ENCODE measurements at places on chromosomes 1 and 21.

DNA sequence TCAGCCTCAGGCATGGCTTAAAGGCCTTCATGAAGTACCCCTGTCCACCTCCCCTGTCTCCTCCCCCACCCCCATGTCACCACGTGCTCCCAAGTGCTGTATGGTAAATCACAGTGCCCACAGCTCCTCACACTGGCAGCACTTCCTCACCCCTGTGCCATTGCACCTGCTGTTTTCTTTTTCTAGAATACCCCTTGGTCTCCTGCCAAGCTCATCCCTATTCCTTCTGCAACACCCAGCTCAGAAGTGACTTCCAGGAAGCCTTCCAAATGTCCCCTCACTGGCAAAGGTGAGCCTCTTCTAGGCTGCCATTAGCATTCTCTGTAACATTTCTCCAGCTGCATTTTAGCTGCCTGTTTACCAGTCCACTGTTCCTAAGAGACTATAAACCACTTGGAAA is 9.4 kb downstream of the AKNAD1 start:
- no peaks in the 10 kb centered on the region for H3K27me3 ChIP-seq
- H3K27ac ChIP-seq = no peak overlapping the region
- H3K36me3 ChIP-seq = no peaks in the 10 kb centered on the region

DNA sequence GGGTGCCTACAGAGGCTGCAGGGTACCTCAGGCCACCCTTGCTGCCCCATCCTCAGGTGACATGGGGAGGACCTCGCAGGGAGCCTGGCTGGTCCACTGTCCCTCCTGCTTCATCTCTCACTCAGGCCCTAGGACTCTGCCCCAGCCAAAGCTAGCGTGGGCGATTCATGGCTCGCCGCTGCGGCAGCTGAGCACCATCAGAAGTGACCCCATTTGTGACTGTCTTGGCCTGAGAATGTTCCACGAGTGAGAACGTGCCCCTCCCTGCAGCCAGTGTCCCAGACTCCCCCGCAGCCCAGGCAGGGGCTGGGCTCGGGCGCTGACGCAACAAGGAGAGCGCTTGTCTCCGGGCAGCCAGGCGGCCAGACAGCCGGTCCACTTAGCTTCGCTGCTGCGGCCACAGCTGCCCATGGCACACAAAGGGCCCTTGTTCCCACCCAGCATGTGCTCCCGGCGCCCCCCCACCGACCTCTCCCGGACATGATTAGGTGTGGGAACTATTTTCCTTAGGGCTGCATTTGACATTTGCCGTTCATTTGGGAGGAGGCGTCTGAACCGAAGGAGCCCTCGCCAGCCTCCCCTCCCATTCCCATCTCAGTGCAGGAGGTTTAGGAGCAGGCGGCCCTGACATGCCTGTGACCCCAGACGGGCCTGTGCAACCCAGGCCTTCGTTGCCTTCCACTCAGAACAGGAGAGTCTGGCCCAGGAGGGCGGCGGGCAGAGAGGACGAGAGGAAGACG is 19.3 kb upstream of the POFUT2 start:
- no peak overlapping the region for H3K4me3 ChIP-seq
- no peaks in the 10 kb centered on the region for H3K27me3 ChIP-seq
- H3K36me3 ChIP-seq = no peaks in the 10 kb centered on the region
- H3K27ac ChIP-seq = no peak overlapping the region

DNA sequence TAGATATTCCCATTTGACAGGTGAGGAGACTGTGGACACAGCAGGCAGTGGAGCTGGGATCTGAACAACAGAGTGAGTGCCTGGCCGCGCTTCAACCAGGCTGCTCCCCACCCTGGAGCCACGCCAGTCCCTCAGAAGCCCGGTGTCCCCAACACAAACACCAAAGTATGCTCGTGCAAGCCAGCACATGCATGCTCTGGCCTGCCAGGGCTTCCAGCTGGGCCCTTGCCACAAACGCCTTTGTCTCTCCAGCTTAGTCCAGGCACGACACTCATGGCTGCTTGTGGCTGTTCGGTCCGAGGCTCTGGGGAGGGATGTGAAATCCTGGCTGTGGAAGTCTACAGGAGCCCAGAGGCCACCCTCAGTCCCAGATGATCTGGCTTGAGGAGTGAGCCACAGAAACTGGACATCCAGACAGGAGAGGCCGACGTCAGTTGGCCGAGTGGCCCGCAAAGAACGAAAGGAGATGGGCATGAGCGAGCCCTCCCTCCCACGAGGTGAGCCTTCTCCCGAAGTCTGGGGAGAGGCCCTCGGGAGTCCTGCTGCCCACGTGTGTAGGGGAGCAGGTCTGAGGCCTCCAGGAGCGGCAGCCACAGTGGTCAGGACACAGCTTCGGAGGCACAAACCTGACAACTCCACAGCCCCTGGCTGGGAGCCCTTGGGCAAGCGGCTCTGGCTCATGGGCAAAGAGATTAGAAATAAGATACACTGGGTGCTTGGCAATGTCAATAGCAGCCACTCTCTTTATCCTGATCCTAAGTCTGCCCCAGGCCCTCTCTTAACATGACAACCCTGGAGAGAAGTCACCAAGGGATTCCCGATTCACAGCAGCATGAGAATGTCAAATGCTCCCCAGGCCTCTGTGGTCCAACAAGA is 117.1 kb upstream of the IFFO2 start:
- H3K27me3 ChIP-seq = no peaks in the 10 kb centered on the region
- peak overlapping the region; percentile 14 for H3K27ac ChIP-seq
- no peak for DNase-seq
- H3K36me3 ChIP-seq = peaks cover 32% of the 10 kb centered on the region
- H3K4me1 ChIP-seq = peaks cover 54% of the 10 kb centered on the region
- H3K4me3 ChIP-seq = no peak overlapping the region

- H3K36me3 ChIP-seq = no peaks in the 10 kb centered on the region
- no peak overlapping the region for H3K4me3 ChIP-seq
- no peaks in the 10 kb centered on the region for H3K27me3 ChIP-seq
- no peak for DNase-seq
- no peaks in the 10 kb centered on the region for H3K4me1 ChIP-seq
- no peak overlapping the region for H3K27ac ChIP-seq
Measured at GRCh38 chr21:42596657-42597056, 56.8 kb upstream of the PDE9A start.

DNA sequence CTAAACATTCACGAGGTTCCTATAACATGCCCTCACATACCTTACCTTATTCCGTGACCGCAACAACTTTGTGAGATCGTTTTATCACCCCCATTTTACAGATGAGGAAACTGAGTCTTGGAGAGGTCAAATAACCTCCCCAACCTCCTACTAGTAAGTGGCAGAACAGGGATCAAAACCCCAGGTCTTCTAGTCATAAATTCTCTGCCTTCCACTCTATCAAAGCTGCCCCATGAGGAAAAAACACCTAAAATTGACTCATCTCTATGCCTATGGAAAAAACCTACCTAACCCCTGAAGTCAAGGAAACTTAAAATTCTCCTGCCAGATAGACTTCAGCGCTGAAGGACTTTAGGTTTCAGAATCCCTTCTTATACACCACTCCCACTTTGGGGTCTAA is 69.5 kb upstream of the ERRFI1 start:
- H3K27ac ChIP-seq = no peak overlapping the region
- no peak overlapping the region for H3K4me3 ChIP-seq
- H3K36me3 ChIP-seq = no peaks in the 10 kb centered on the region
- H3K27me3 ChIP-seq = no peaks in the 10 kb centered on the region

DNA sequence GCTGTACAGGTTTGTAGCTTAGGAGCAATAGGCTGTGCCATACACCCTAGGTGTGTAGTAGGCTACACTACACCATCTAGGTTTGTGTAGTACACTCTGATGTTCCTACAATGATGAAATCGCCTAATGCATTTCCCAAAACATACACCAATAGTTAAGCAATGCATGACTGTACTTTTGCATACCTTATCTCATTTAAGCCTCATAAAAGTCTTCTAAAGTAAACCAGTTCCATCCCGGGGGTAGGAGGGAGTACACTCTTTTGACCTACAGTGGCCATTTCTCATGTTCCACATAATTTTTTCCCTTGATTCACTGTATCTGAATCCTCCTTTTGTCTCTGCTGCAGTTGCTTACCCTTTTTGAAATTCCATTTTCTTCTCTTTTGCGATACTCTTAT is 12.2 kb downstream of the TRMT13 start:
- no peak overlapping the region for H3K4me3 ChIP-seq
- H3K36me3 ChIP-seq = peaks cover 22% of the 10 kb centered on the region
- H3K4me1 ChIP-seq = no peaks in the 10 kb centered on the region
- H3K27ac ChIP-seq = no peak overlapping the region

- no peak overlapping the region for H3K27ac ChIP-seq
- H3K36me3 ChIP-seq = no peaks in the 10 kb centered on the region
- no peak overlapping the region for H3K4me3 ChIP-seq
- no peaks in the 10 kb centered on the region for H3K27me3 ChIP-seq
- H3K4me1 ChIP-seq = peaks cover 18% of the 10 kb centered on the region
Measured at GRCh38 chr1:206971029-206971655, 882 bp upstream of the FCAMR start.

DNA sequence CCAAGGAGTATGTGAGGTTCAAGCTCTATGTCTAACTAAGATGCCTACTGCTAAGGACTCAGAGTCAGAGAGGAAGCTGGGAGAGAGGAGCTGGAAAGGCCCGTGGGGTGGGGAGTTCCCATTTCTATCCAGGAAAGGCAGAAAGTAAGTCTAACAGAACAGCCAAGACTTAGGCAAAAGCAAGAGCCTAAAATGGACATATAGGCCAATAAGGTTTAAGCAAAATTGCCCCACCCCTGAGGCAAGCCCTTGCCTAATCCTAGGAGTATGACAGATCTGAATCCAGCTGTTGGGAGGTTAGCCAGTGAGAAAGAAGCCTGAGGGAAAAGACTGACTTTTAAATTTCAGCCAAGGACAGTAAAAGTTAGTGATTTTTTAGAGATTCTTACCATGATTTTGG is 1.6 kb upstream of the KLHDC9 start:
- peaks cover 9% of the 10 kb centered on the region for H3K4me1 ChIP-seq
- no peak overlapping the region for H3K27ac ChIP-seq
- DNase-seq = no peak
- H3K4me3 ChIP-seq = no peak overlapping the region
- peaks cover 16% of the 10 kb centered on the region for H3K36me3 ChIP-seq

DNA sequence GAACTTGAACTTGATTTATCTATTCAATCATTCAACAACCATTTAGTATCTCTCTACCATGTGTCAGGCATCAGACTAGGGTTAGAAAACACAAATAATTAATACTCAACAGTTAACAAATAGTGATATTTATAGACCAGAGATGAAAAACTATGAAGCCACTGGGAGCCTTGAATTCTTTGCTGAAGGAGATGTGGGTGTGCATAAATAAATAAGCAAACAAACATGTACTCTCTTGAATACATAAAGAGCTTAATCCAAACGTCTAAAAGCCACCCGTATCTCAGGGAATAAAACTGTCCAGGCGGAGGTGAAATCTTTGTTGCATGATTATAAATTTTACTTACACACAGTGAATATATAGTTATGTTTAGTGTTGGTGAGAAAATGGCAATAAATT is 165.7 kb downstream of the SLC45A1 start:
- H3K4me1 ChIP-seq = no peaks in the 10 kb centered on the region
- no peak overlapping the region for H3K27ac ChIP-seq
- DNase-seq = no peak
- H3K4me3 ChIP-seq = no peak overlapping the region
- H3K36me3 ChIP-seq = no peaks in the 10 kb centered on the region

- H3K4me3 ChIP-seq = no peak overlapping the region
- H3K27ac ChIP-seq = no peak overlapping the region
- no peaks in the 10 kb centered on the region for H3K4me1 ChIP-seq
- H3K27me3 ChIP-seq = no peaks in the 10 kb centered on the region
Measured at GRCh38 chr1:110434946-110435345, 16.0 kb upstream of the PROK1 start.
